Tibial nerve (tissue), 4 donors: ENCODE measurements at places on chromosomes 2 and 18. TPM values are rescaled to one million over a fixed set of nuclear protein-coding genes. Genes with fewer than 3 reads are reported as not detected.

The HTR2B gene
- total RNA-seq, result not detected

DNA sequence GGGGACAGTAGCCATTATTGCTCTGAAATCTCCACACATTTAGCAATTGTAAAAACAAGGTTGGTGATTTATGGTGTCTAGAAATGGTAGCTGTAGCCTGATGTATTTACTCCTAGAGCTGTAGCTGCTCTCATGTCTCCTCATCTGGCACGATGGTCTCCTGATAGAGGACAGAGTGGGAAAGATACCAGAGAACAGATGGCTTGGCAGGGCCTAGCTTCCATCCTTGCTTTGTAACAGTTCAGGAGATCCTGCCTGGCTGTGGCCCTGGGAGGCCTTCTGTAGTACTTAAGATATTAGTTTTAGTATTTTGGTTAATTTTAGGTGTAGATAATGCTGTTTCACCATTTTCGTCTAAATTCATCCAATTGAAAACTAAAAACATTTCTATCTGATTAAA is 6.7 kb downstream of the ATG16L1 start:
- no peak for DNase-seq

GRCh38 chr18:63336366-63337099 is 17.0 kb upstream of the BCL2 start:
- DNase-seq, result no peak

The MEP1B gene
- not detected for total RNA-seq

GRCh38 chr2:168686452-168687191 is 115.8 kb upstream of the NOSTRIN start:
- DNase-seq, result no peak

The ZNF142 gene
- 26.2 TPM for total RNA-seq

The STON1 gene
- total RNA-seq, result 34.1 TPM

DNA sequence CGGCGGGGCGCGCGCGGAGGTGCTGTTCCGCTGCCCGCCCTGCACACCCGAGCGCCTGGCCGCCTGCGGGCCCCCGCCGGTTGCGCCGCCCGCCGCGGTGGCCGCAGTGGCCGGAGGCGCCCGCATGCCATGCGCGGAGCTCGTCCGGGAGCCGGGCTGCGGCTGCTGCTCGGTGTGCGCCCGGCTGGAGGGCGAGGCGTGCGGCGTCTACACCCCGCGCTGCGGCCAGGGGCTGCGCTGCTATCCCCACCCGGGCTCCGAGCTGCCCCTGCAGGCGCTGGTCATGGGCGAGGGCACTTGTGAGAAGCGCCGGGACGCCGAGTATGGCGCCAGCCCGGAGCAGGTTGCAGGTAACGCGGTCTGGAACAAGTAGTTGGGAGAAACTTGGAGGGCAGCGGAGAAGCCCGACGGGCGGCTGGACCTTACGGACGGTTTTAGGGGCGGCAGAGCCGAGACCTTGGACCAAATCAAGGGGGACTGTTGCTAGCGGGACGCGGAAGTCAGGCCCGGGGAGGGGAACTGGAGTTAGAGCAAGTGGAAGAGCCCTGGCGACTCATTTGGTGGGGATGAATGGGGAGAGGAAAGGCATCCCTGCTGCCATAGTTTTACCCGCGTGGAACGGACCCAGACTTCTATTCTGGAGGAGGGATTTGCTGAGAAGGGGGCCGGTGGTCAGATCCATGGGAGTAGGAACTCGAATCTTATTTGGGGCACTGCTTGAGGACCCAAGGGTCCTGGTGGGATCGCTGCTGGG is 573 bp downstream of the IGFBP2 start:
- DNase-seq, result no peak

GRCh38 chr2:196105951-196106350 is 37.3 kb upstream of the DNAH7 start:
- no peak for DNase-seq

DNA sequence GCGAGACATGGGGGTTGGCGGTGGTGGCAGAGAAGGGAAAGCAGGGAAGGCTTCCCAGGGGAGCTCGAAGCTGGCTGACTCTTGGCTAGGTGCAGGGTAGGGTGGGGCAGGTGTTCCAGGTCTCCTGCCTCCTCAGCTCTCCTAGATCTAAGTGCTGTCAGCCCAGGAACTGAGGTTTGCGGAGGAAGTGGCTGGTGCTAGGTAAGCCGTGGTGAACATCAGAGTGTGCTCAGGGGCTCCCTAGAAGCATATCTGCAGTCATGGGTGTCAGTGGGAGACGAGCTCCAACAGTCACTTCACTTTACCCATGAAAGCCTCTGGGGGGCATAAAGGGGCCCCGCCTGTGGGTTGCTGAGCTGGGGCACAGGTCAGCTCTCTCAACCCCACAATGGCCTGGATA is 34.1 kb downstream of the ARHGEF4 start:
- DNase-seq, result no peak

GRCh38 chr18:65363911-65364632 is 386.7 kb upstream of the CDH7 start:
- no peak for DNase-seq

DNA sequence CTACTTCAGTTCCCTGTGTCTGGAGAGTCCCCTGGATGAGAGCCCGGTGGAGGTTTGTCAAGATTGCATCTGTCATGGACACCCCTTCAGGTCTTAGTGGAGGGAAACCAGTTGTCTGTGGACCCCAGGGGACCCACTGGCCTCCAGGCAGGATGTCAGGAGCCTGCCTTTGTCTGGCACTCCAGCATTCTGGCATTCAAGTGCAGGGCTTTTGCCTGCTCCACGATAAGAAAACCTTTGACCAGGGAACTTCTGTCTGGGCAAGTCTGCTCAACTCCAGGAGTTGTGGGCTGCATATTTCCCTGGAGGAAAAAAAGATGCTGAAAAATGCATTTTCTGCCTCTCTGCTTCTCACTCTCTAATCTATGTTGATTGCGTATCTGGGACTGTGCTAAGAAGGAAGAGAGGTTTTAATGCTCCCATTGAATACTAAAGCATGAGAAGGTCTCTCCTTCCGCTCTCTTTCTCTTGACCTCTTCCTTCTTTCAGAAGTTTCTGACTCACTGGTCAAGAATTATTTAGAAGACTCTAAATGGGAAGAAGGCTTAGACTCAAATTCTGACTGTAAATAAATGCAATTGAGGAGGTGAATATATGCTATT is 104.5 kb downstream of the MMADHC start:
- no peak for DNase-seq

The FBXO36 gene
- 4.2 TPM for total RNA-seq

- DNase-seq, result no peak
These were observed 21.0 kb upstream of the CABLES1 start for GRCh38 chr18:23114171-23114881.

The IL18R1 gene
- total RNA-seq, result 3.9 TPM
